ENCODE measurements at places on chromosomes 3 and 15.

DNA sequence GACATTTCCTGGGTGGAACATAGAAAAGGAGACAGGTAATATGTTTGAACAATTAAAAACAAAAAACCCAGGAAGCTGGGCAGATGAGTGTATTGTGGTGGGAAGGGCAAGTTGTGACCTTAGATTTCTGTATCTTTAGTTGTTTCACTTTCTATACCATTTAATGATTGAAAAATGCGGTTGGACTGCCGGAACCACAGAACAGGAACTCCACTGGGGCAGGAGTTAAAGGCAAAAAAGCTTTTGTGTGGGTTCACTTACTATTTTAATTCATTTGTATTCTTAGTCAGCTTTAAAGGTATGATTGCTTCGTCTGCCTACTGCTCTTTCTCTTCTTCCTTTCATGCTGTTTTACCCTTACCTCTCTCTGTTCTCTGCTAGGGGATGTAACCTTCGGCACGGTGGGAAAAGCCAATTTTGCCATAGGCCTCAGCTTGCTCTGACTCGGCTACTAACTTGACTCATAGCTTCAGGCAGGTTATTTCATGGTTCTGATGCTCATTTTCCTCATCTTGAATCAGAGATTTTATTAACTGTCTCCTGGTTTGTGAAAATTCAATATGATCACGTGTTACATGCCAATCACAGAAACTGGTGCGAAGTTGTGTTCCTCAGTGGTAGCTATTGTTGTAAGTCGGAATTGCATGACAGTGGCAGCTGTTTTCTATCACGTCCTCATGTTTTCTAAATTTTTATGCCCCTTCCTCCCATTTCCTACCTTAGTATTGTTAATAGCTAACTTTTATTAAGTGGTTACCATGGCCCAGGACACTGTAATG, 1.6 kb upstream of the MCTP2 start:
- peak; percentile 26 for DNase-seq

DNA sequence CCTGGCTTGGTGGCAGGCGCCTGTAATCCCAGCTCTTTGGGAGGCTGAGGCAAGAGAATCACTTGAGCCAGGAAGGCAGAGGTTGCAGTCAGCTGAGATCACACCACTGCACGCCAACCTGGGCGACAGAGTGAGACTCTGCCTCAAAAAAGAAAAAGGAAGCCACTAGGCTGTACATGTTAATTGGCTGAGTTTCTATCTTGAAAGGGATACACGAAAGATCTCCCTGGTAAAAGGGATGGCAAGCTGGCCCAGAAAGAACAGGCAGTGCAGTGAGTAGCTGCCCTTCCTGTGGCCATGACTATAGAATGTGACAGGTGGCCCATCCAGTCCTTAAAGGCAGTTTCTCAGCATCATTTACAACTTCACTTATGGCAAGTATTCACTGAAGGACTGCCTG, 12.3 kb downstream of the LRIG1 start:
- no peak for DNase-seq

DNA sequence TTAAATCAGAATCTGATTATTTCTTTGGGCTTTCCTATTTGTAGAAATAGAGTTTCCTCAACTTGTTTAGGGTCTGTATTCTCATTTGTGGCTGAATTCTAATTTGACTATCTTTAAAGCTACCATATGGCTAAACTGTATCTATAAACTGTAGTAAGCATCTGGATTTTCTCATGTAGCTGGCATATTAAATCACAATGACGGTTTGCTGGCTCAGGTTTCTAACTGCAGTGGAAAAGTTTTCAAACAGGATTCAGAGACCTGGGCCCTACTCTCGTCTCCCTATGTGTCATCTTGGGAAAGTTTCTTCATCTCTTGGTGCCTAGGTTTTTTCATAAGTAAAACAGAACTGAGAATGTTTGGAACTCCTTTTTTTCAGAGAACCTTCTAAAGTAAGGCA, 68.3 kb downstream of the GALK2 start:
- DNase-seq, result no peak

GRCh38 chr3:22994781-22995180, 208.3 kb upstream of the UBE2E2 start:
- no peak for DNase-seq

DNA sequence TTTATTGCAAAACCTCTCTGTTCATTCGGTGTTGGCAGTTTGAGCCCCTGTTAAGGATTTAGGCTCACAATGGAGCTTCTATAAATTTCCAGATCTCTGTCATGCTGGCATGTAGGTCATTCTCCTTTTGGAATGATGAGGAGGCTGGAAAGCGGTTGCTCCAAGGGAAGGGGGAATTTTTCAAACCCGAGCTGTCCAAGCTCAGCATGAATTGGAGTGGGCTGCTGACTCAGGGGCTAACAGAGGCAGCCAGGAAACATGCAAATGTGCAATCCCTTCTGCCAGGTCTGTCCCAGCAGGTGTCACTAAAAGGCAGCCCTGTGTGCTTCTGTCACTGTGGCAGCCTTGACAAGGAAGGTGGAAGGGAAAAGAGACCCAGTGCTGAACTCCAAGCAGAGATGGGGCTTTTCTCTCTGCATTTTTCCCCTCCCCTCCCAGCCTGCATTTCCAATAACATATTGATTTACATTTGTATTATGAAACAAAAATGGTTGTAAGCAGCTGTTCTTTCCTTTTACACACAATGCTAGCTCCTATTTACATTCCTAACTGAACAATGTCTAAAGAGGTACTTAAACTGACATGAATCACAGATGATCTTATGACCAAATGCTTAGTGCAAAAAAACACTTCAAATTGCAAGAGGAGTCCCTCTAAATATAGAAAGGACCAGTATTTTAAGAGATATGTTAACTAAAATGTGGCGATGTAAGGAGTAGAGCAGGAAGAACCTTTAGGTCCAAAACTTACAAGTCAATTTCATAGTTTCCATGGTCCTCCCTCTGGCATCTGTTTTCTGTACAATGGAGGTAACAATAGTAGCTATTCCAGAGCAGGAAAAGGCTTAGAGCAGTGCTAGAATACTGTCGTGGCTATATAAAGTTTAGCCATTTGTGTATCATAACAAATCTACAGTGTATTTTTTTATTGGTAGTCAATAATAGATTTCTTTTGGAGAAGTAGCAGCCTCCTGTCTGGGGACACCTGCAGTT, 84.5 kb upstream of the ATP10A start:
- DNase-seq, result no peak

DNA sequence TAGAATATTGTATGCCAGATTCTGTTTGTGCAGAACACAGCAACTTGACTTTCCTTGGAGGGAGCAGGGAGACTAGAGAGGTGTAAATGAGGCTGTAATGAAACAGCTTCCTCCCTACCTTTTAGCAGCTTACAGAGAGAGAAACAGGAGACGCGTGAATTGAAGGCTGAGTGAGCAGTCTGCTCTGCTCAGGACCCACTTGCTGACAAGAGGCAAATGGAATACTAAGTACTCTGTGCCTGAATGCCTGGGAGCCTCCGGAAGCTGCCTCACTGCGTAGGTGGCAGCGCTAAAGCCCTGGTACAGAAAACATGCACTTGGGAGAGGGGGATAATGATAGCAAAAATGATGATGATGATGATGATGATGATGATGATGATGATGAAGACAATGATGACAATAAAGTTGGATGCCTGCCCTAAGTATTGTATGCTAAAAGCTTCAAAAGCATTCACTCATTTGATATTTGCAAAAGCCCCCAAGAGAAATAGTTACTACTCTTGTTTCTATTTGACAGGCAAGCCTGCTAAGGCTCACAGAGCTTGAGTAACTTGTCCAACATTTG, 548.9 kb downstream of the NTRK3 start:
- no peak for DNase-seq

DNA sequence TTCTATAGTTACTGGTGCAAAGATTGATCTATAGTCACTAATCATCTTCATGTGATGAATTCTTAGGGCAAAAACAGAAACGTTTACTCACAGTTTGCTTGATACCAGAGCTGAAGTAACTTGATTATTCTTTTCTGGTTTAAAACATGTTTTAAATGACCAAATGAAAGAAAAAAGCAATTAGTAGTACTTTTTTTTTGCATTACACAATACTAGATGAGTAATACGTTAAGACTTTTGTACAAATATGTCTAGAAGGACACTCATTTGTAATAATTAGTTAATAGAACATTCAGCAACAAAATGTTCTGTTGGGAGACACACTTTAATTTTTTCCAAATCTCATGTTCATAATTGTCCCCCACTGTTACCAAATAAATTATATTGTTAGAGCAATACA, 523.2 kb downstream of the SOX2 start:
- DNase-seq, result no peak

DNA sequence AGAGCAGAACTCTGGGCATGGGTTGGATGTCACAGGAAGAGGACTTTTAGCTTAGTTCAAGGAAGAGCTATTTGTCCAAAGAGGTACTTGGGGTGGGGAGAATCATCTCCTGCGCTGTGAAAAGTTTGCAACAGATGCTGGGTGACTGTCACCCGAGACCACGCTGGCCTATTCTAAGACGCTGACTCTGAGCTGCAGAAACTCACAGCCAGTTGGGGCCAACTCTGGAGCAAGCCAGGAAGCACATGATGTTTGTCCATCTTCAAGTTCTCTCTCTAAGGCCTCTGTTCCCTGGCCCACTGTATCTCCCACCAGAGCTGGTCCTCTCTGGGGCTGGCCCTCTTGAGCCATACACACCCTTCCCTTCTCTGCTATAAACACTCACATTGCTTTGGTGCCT, 17.9 kb upstream of the CDCP1 start:
- DNase-seq, result no peak

GRCh38 chr15:48775546-48775945, 35.3 kb downstream of the CEP152 start:
- no peak for DNase-seq

- no peak for DNase-seq
Measured at GRCh38 chr3:128402319-128402718, 64.4 kb downstream of the DNAJB8 start.

DNA sequence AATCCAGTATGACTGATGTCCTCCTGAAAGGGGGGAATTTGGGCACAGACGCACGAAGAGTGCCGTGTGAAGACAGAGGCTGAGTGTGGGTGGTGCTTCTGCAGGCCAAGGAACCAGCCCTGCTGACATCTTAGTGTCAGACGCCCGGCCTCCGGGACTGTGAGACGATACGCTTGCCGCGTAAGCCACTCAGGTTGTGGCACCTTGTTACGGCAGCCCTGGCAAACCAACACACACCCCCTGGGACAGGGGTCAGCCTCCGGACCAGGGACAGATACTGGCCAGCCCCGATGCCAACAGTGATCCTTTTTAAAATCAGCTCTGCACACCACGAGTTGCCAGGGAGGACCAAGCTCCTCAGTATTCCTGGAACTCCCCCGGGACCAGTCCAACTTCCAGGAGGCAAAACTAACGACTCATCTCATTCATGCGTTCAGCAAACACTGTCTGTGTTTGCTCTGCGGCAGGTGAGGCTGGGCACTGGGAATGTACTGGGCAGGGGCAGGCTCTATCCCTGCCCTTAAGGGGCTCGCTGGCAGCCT, 21.2 kb upstream of the PIGZ start:
- DNase-seq, result no peak

GRCh38 chr3:64766440-64766839, 78.6 kb upstream of the ADAMTS9 start:
- DNase-seq, result no peak

DNA sequence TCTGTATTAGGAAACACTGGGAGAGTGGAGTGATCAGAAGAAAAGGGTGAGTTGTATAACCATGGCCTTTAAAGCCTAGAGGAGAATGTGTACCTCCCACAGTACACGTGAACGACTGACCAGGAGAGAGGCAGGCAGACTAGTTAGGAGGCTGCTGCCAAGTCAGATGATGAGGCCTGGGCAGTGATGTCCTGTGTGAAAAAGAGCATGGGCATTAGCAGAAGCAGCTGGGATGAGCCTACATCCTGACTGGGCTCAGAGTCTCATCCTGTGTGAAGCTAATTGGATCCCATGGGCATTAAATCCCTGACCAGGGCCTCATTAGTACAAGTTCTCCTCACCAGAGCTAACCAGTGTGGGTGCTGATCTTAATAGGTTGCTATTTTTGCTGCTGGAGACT, 89.1 kb upstream of the SLC2A2 start:
- no peak for DNase-seq

DNA sequence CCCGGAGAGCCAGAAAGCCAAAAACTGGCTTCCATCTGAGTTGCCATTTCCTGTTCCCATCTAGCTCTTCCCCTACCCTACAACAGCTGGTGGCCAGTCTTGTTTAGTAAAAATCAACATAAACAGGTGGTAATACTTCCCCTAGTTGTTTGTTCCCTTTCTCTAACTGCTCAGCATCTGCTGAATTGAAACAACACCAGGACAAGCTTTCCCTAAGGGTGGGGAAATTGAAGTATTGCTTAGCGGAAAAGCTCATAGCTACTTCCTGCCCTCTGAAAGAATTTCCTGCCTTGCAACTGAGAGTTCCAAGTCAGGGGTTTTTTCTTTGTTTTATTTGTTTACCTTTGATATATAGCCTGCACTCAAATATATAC, 66.8 kb downstream of the HMG20A start:
- no peak for DNase-seq

DNA sequence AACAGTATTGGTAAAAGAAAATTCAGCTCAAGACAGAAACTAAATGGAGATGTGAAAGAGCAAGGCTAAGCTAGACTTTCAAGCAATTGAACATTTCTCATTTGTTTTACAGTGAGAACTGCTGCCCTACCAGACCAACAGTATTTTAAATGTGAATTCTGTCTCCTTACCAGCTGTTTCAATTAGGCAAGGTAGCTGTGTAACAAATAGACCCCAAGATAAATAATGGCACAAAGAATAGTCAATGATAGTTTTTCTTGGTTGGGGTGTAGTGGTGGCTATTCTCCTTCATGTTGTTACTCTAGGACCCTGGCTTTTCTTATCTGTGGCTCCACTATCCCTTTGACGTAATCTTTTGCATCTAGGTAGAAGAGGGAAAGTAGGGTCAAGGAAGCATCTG, 30.4 kb upstream of the THRB start:
- DNase-seq, result no peak

GRCh38 chr15:66908744-66909095, 156.7 kb upstream of the SMAD3 start:
- DNase-seq, result no peak

- DNase-seq, result peak; percentile 20
Measured at GRCh38 chr3:196968233-196969133, at the start of gene PIGZ. PIGZ (minus strand) TSS chr3:196968833; CDS start chr3:196952031, 16,802 bp downstream.

GRCh38 chr3:104316118-104316517, 1050.6 kb upstream of the ALCAM start:
- DNase-seq, result no peak

DNA sequence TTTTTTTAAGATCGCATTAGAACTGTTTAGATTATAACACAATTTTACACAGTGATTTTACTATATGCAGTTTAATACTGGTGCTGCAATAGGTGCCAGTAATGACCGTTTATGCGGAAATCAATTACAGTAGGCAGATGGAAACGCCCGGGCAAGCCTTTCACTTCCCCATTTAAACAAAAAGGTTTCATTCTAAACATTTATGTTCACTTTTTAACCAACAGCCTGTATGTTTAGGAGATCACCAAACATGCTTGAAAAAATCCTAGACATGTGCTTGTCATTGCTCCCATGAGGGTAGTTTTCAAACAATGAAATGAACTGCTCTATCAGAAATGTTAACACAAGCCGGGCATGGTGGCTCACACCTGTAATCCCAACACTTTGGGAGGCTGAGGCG, 2.7 kb downstream of the BNIP2 start:
- DNase-seq, result no peak
